Germinal center (tissue), 1 donor: ENCODE measurements at places on chromosomes 1 and 21.

DNA sequence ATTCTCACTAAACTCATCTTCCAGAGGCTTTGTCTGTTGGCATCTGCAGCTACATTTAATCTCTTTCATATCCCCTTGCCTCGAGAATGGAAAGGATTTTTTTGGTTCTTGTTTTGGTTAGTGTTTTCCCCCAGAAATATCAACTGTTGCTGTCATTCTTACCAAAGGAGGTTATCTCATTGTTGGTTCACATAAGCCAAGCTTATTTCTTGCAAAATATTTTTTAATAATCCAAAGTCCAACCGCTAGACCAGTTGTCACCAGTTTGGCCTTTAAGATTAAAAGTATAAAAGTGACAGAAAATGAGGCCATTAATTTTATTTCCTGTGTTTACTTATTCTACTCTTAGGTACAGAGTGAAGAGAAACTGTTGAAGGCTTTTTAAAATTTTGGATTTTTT, 66.5 kb upstream of the PROX1 start:
- no peak for DNase-seq

- no peak for DNase-seq
Measured at GRCh38 chr1:47252369-47252768, 20.3 kb upstream of the TAL1 start.

DNA sequence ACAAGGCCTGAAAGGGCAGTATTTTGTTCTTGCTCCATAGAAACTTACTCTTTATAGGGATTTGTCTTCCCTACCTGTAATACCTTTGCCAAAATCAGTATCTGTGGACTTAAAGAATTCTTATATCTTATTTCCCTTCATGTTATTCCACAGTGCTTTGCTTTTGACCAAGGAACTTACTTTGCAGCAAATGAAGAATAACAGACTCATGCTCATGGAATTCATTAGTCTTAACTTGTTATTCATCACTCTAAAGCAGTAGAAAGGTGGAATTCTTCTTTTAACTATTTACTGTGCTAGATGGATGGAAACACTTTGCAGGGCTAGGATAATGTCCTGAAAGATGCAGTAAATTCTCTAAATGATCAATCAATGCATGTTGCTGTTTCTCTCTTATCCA, 45.9 kb downstream of the DUSP10 start:
- no peak for DNase-seq

- no peak for DNase-seq
Measured at GRCh38 chr1:44696101-44696500, 21.6 kb downstream of the ARMH1 start.

- no peak for DNase-seq
Measured at GRCh38 chr1:116794371-116794770, 40.1 kb downstream of the CD2 start.
